ENCODE measurements at places on chromosomes 5 and 9.

GRCh38 chr5:91670122-91670521, 287.0 kb upstream of the ARRDC3 start:
- no peak for DNase-seq

- DNase-seq: no peak
These were observed 37.8 kb downstream of the ICE1 start for GRCh38 chr5:5460311-5460710.

DNA sequence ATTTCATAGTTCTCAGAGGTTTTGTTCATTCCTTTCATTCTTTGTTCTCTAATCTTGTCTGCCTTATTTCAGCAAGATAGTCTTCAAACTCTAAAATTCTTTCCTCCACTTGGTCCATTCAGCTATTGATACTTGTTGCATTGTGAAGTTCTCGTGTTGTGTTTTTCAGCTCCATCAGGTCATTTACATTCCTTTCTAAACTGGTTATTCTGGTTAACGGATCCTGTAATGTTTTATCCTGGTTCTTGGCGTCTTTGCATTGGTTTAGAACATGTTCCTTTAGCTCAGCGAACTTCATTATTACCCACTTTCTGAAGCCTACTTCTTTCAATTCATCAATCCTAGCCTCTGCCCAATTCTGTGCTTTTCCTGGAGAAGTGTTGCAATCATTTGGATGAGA, 45.1 kb upstream of the TXNDC8 start:
- no peak for DNase-seq

GRCh38 chr5:176830995-176831423, 20.6 kb downstream of the UNC5A start:
- DNase-seq: no peak

DNA sequence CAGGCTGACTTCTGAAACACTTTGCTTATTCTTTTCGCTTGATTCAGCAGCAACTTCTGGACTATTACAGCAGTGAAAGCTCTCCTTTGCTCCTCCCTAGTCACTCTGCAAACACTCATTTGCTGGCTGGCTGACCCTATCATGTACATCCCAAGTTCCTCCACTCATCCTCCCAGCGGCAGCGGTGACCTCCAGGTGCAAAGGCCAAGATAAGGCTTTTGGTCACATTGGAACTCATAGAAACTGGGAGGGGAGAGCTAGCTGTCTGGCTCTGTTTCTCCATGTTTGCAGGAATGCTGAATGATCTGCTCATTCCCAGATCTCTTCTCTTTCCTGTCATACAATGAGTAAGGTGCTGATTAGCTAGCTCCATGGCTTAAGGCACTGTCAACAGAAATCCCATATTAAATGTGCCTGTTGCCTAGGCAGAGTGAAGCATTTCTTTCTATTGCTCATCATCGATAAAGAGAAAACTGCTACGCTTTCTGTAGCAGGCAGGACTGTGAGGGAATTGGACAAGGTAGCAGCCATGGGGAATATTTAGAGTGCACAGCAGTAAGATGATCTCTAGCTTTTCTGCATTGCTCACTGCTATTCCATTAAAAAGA, 250.5 kb upstream of the PDE4D start:
- DNase-seq: no peak

DNA sequence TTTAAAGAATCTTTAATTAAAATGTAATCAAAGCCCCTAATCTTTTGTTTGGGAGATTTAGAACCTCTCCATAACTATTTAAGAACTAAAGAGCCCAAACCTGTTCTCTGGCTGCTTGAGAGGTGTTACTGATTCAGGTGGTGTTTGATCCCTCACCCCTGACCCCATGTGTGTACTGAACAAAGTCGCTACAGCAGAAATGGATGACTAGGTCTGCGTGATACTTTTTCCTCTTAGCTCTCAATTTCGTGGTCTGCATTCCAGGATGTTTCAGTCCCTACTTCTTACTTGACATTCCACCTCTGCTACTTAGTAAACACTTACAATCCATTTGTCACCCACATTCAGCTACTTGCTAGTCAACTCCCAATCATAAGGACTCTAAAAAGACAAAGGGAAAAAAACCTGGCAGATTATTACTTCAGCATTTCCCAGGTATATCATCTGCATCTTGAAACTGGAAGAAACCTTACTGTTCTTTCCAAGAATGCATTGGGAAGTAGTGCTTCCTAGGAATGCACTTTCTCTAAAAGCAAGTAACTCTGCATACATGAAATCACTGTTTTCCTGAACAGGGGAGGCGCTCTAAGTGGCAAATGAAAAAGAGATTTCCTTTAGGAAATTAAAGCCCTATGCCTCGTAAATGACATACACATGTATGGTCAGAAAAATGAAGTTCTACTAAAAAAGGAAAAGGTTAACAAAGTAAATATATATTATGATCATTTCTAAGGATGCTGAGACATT, 1091.6 kb downstream of the PTPRD start:
- DNase-seq: no peak

- DNase-seq: no peak
These were observed 480.1 kb downstream of the CDH12 start for GRCh38 chr5:22372826-22373660.

- DNase-seq: no peak
These were observed 323.8 kb upstream of the WWC1 start for GRCh38 chr5:167967494-167968177.

DNA sequence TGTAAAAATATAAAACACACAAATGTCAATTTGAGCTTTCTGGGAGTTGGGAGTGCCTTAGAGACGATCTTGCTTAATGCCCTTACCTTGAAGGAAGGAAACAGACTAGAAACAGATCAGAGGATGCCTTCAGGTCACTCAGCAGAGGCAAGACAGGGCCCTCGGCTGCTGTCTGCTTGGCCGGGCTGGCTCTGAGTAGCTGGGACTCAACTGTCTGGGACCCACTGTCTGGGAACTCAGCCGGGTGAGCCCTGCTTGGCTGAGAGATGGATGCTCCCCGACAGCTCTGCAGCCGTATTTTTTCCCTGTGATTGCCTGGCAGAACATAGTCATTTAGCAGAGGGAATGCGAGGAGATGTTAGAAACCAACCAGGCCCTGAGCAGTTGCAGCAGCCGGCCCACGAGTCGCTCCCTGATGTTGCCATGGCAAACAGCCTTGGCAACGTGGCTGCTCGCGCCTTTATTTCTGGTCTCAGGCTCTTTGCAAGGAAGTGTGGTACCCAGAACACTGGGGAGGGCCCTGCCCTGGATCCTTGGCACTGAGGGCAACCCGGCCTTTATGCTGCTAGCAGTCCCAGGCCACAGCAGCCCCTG, 10.9 kb downstream of the PPARGC1B start:
- no peak for DNase-seq

DNA sequence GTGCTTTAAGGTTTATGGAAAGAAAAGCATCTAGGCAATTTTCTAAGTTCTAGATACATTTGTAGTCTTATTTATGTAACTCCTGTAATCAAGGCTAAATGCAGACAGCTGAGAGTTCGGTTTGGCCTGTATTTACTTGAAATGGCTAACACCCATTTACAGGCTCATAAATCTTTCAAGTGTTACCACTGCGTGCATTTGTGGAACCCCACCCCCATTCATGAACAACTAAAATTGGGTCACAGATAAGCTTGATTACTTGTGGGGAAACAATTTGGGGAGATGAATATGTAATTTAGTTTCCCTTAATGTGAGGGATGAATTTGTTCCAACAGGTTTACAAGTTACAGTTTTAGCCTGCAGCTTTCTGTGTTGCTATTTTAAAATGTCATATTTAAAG, 360.6 kb downstream of the ARRDC3 start:
- DNase-seq: no peak

DNA sequence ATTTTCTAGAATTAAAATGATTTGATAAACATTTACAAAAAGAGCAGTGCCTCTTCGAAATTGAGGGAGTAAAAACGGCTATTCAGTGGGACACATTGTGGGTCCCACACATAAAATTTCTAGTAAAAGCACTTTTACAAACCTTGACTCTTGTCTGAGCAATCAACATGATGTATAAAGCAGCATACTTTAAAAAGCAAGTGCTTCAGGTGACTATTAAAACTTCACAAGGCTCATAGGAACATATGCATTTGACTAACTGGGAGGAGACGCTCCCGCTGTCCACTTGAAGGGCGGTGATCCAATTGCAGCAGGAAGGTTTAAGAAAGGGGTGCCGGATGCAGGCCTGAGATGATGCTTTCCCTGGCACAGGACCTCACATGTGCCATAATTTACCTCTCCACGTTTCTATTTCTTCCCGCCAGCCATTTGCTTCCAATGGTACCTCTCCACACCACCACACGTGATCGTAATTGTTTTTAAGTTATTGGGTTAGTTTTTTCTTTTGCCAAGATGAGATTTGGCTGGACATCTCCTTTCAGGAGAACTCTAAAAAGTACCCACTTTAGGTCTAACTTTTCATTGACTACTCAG, 1.8 kb downstream of the MCTP1 start:
- DNase-seq: no peak

DNA sequence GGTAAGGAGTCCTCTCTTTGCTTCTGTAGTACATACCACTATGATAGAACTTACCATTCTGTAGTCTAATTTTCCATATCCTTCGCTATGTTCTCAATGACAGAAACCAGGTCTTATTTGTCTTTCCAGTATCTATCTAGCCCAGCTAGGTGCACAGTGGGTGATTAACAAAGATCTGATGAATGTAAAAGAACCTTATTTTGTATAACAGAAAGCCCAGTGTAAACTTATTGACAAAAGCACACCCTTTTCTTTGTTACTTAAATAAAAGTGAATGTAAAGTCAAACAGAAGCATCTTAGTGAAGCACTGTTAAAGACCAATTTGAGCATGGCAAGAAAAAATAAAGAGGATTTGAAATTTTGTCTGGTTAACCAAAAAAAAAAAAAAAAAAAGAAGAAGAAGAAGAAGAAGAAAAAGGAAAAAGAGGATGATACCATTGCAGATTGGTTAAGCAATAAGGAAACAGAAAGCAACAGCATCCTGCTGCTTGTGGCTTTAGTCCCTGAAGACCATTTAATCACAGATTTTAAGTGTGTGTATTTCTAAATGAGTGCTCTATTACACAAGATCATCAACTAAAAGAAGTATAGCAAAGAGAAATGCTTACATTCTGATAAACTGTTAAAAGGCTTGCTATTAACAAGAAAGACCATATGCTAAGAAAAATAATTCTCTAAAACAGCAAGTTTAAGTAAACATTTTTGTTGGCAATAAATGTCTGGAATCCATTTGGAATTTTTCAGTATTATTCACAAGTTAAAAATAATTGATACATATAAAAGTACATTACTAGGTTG, 21.2 kb downstream of the MEGF9 start:
- DNase-seq: no peak

- no peak for DNase-seq
These were observed 161.0 kb downstream of the ELAVL2 start for GRCh38 chr9:23665051-23665450.

DNA sequence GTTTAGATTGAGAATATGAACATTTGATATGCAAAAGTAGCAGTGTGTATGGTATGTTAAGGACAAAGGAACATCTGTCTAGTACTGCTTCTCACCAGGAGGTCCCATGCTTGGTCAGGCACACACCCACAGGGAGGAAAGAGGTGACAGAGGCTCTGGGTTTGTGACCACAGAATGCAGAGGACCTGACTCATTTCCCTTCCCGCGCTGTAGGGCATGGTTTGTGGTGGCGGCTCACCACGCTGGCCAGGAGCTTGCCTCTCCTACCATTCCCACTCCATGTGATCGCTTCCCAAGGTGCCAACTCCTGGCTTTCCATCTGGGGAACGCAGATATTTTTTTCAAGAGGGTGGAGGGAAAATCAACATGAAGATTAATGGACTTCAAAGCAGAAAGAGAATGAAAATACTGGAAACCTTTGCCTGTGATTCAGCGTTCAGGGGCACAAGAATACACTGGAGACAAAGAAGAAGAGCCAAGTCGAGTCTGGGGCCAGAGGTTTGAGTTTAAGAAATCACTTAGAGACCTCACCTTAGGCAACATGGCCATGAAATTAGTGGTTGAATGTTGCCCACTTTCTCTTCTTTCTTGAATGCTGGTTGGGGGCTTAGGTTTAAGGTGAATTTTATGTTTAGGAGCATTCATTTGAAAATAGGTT, 477.8 kb downstream of the CCDC171 start:
- no peak for DNase-seq

GRCh38 chr9:105073147-105073546, 145.2 kb upstream of the ABCA1 start:
- no peak for DNase-seq

GRCh38 chr9:115923903-115924668, 229.5 kb upstream of the PAPPA start:
- DNase-seq: no peak

All from activated naive CD4-positive, alpha-beta T cell (primary cell).